ENCODE measurements at places on chromosomes 12 and 14. TPM values are rescaled to one million over a fixed set of nuclear protein-coding genes. Genes with fewer than 3 reads are reported as not detected.

LGALS3 gene
- 618 TPM for total RNA-seq

FIGNL2 gene
- total RNA-seq = 1.1 TPM

FKBP3 gene
- total RNA-seq = 29.3 TPM

SLC2A14 gene
- total RNA-seq = not detected

P2RX7 gene
- 29.2 TPM for total RNA-seq

PUS1 gene
- total RNA-seq = 16.8 TPM

KTN1 gene
- 172 TPM for total RNA-seq

TAS2R46 gene
- 2.4 TPM for total RNA-seq

SLC7A7 gene
- total RNA-seq = 136 TPM

SDR9C7 gene
- not detected for total RNA-seq

P2RX2 gene
- not detected for total RNA-seq

GPR132 gene
- 3.1 TPM for total RNA-seq

KDM5A gene
- 55.6 TPM for total RNA-seq

ZNF740 gene
- 20.0 TPM for total RNA-seq

SNRPF gene
- 4.1 TPM for total RNA-seq

GPR137C gene
- total RNA-seq = 0.98 TPM

All from subcutaneous adipose tissue (tissue), 4 donors.